ENCODE measurements at places on chromosomes 11 and 22.

GRCh38 chr22:37401401-37402183 is 25.7 kb downstream of the ELFN2 start:
- no peak for DNase-seq

DNA sequence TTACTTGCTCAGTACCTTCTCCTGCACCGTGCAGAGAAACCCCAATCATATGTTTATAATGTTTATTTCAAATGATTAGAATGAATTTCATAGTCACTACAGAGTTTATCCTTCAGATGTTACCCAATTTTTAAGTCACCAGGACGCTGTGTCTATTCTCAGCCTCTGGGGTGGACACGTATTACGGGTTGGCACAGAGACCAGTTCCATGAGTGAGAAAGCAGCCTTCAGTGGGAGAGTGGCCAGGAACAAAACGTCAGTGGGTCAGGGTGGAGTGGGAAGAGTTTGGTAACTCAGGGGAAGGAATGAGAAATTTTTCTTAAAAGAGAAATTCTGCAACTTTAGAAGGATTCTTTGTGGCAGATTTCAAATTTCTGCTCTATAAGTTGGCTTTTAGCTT is 77.1 kb upstream of the MTMR2 start:
- DNase-seq, result no peak

DNA sequence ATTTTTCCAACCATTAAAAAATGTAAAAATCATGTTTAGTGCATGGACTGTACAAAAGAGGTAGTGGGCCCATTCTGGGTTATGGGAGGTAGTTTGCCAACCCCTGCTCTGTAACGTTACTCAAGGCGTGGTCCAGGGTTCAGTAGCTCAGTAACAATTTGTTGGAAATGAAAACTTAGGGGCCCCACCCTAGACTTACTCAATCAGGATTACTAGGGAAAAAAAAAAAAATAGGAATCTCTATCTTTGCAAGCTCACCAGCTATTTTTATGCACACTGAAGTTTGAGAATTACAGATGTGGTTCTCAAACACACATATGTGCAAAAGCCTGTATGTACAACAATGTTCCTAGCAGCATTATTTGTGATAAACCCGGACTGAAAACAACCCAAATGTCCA is 17.3 kb upstream of the LMO2 start:
- no peak for DNase-seq

DNA sequence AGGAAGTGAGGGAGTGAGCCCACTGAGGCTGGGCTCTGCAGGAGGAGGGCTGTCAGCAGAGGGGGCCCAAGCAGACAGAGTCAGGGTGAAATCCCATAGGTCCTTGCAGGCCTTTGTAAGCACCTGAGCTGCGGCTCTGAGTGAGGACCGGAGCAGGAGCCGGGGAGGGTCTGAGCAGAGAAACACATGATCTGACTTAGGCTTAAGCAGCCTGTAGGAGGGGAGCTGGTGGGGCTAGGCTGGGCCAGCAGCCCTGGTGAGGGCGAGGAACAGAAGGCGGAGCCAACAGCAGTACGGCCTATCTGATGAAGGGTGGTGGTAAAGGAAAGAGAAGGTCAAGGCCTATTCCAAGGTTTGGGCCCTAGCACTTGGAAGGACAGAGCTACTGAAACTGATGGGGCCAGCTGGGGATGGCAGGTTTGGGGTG is 26.9 kb upstream of the CBX7 start:
- no peak for DNase-seq

DNA sequence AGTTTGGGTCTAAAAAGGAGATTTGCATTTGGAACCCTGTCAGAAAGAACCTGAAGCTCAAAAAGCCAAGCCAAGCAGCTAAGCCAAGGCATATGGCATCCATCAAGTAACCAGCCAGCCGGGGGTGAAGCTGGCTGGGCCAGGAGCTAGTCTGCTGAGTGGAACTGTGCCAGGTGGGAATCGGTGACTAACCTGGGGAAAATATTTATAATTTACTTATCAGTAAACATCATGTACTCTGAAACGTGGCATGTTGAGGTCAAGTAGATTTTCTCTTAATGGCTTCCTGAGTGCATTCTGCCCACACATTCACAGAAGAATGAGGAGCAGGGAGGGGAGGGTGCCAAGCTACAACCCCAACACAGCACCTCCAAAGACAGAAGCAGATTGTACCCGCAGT is 70.5 kb upstream of the SESN3 start:
- DNase-seq, result no peak

GRCh38 chr11:112219476-112220232 is 6.6 kb upstream of the PTS start:
- DNase-seq, result peak; percentile 74

DNA sequence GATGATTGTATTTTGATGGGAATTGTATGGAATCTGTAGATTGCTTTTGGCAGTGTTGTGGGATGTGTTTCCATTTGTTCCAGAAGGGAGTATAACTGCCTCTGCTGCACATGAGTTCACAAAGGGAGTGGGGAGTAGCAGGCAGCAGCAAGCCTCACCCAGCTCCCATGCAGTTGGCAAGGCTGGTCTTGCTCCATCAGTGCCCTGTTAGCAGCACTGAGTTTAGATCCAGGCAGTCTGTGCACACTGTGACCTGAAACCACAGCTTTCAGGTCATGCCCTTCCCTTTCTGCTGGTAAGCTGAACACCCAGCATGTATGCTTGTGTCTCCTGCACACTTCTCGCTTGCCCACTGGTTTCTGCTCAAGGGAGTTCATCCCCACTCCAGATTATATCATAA is 3.7 kb upstream of the NUCB2 start:
- no peak for DNase-seq

DNA sequence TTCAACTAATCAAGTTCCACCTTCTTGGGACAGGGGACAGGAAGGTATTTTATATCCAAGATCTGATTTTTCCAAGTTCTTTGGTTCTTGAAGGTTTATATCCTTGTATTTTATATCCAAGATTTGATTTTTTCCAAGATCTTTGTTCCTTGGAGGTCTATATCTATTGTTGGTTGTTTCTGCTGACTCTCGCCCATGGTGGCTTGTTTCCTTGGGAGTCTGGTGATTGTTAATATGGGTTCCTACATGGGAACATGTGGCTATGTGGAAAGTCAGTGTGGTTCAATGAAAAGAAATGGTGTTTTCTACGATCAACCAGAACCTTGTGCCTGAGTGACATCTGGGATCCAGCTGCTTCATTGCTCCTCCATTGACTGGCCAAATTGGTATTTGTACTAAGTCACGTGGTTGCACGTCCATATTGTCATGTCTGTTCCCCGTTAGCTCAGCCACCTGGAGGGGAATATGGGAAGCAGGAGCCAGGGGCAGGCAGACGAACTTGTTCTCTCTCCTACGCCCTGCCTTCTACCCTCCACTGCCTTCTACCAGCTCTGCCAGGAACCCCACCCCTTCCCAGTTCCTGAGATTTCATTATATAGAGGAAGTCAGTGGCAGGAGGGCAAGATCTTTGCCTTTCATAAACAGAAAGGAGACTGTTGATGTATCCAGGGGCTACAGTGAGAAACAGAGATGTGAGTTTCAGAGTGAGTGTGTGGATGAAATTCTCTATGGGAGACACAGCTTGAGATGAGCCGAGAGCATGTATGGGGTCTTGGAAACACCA is 11.1 kb upstream of the CSF2RB start:
- DNase-seq, result no peak

DNA sequence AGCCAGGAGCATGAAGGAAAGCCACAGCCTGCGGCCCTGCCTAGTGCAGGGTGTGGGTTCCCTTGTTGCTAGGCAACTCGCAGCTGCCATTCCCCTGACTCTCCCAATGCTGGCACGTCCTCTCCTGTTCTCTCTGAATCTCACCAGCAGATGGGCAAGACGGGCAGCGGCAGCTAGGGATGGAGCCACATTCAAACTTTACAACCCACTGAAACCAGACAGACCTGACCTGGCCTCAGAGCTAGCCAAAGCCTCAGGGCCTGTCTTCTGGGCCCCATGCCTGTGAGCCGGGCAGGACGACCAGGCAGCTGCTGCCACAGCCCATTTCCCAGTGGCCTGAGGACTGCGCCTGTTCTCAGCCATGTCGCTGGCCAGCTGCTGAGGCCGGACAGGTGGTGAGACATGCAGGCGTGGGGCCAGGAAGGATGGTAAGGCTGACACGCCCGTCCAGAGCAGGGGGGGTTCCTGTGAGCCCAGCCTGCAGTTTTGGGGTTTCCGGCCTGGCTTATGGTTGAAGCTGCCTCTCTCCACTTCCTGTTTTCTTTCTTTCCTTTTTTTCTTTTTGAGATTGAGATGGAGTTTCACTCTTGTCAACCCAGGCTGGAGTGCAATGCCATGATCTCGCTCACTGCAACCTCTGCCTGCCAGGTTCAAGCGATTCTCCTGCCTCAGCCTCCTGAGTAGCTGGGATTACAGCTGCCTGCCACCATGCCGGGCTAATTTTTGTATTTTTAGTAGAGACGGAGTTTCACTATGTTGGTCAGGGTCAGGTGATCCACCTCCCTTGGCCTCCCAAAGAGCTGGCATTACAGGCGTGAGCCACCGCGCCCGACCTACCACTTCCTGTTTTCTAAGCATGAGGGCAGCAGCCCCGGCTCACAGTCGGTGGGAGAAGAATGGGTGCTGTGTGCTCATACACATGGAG is 4.1 kb downstream of the SUN2 start:
- DNase-seq, result peak; percentile 87

DNA sequence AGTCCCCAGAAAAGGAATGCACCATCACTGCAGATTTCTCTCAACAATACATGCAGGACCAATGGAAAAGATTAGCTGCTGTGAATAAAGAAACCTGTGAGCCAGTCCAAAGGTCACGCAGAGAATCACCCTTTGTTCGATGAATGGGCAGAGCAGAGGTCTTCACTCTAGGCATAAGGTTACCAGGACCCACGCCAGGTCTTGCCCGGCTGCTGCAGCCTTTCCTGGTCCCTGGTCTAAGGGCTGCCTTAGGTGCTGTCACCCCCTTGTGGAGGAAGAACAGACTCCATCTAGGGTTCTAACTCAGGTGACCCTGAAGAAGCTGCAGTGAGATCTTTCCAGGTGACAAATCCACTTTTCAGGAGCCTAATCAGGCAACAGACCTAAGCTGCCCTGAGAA is 29.0 kb upstream of the NAP1L4 start:
- DNase-seq, result peak; percentile 64

DNA sequence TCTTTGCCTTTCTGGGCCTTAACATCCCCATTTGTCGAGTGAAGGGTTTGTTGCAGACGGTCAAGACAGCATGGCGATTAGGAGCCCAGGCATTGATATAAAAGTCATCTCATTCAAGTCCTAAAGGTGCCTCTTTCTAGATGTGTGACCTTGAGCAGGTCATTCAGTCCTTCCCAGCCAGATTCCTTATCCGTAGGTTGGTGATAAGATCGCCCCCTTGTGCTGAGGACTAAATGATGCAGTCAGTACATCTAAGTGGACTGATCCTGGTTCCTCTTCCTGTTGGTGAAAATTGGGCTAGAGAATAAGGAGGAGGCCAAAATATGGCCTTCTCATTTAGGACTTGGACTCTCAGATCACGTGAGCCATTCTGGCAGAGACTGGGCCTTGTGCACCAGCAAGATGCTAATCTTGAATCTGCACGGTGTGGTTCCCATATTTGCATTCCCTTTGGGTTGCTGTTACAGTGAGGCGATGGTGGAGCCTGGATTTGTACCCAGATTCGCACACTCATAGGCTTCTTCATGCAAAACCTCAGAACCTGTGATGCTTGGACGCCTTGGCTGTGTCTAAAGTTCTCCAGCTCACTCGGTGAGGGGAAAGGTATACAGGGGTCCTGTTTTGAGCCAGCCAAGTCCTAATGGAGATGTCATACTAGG is 156.8 kb downstream of the MYO18B start:
- DNase-seq, result peak; percentile 12

DNA sequence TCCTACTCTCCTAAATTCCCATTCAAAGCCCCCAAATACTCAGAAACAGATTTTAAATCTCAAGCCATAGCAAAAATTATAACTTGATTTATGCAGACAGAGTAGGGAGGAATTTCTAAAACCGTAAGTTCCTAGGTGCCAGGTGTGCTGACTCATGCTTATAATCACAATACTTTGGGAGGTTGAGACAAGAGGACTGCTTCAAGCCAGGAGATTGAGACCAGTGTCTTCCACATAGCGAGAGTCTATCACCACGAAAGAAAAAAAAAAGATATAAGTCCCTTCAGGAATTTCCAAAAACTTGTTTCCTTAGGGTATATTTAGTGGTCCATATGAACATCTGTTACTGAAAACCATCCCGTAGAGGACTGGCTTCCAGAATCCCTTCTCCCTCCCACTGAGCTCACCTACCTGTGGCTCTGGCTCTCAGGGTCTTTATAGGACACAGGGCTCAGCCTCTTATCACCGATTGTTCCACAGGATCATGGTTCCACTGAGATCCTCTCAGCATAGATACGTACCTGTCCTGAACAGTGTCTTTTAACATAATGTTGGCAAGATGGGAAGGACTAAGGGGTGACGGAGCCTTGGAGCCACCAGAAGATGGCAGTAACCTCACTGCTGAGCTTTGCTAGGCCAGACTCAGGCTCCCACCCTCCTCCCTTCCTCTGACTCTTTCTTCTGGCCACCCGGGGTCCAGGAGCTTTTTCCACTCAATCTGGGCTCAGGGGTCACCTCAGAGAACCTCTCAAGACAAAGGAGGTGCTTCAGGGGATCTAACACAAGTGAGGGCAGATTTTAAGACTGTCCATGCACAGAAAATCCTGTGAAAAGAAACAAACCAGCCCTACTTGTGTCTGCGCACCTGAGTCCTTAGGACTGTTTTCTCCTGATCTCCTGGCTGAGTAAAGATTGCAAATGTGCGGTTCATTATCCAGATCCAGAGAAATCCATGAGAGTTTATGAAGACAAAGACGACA is 117.5 kb upstream of the TOP3B start:
- no peak for DNase-seq

GRCh38 chr11:19276859-19277808 is 36.4 kb upstream of the E2F8 start:
- DNase-seq, result no peak

DNA sequence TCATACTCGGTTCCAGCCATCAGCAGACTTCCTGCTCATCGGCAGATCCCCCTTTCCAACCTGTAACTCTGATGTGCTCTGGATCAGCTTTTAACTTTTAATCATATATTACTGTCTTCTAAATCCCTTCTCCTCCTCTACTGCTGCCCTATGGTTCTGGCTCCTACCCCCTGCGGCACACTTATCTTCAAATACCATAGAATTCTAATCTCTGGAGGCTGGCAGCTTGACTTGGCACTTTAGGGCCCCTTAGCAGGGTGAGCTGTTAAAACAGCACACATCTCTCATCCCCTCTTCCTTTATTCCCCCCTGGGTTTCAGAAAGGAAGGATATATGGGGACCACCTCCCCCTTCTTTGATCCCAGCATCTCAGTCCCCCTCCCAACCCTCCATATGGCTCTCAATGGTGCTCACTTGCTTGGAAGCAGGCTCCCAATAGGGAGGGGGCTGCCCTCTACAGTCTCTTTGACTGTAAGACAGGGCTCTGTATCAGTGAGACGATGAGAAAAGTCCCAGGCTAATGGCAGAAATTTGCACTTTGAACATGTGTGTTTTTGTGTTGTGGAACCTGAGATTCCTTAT is 4.4 kb upstream of the CNTF start:
- no peak for DNase-seq

DNA sequence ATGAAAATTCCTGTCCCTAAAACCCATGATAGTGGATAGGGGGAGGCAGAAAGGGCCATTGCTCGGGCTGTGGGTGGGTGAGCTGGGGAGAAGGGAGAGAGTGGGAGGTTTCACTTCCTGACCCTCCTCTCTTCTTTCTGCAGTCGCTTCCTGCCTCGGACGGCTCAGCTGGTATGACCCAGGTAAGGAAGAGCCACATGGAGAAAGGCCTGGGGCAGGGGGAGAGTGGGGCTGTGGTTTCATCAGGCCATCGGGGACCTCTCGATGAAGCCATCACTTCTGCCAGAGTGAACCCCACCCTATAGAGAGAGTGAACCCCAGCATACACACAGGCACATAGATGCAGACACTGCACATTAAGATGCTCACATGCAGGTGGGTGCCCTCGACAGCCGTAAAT is 12.6 kb downstream of the CD5 start:
- DNase-seq, result no peak

- no peak for DNase-seq
Measured at GRCh38 chr11:108221371-108221770, 1.1 kb downstream of the NPAT start.

Measured in GM13977 (cell line).